ENCODE measurements at places on chromosomes 3 and 15.

- peak; percentile 26 for DNase-seq
These were observed 11.0 kb upstream of the KCNMB2 start for GRCh38 chr3:178525251-178525650.

DNA sequence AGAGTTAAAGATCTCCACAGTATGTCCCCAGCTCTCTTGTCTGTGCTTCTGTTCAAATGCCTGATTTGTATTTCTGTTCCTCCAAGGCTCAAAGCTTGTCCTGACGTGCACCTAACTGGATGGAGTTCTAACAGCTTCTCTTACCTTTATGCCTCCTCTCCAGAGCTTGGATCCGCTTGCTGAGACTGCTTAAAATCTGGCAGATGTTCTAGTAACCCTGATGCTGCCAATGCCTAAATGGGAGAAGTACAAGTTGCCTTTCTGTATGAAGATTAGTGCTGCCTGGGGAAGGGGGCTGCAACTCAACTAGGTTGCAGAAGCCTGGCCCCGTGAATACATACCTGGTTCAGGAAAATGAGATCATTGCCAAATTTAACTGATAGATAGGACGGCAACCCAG, 354.5 kb upstream of the KCNMB2 start:
- no peak for DNase-seq

DNA sequence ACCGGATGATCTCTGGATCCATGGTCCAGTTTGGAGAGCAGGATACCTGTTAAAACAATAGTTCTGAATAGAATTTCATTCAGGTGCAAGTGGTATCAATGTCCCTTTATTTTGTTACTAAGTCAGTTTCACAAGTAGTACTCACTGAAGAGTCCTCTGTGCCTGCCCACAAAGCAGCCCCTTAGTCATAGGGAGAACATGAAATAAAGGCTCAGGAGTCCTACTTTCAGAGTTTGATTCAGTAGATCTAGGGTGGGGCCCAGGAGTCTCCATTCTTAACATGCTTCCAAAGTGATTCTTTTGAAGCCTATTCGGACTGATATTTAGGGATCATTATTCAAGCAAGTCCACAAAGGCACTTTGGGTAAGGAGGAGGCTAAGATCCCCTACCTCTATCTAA, 79.8 kb upstream of the ACKR4 start:
- no peak for DNase-seq

DNA sequence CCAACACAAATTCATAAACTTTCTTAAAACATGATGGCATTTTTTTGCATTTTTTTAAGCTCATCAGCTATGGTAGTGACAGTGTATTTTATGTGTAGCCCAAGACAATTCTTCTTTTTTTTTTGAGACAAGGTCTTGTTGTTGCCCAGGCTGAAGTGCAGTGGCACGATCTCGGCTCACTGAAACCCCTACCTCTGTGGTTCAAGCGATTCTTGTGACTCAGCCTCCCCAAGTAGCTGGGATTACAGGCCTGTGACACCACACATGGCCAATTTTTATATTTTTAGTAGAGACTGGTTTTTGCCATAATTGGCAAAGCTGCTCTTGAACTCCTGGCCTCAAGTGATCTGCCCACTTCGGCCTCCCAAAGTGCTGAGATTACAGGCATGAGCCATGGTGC, 17.3 kb upstream of the USP50 start:
- no peak for DNase-seq

- DNase-seq: peak; percentile 34
These were observed 291.0 kb downstream of the TBL1XR1 start for GRCh38 chr3:176906046-176906905.

DNA sequence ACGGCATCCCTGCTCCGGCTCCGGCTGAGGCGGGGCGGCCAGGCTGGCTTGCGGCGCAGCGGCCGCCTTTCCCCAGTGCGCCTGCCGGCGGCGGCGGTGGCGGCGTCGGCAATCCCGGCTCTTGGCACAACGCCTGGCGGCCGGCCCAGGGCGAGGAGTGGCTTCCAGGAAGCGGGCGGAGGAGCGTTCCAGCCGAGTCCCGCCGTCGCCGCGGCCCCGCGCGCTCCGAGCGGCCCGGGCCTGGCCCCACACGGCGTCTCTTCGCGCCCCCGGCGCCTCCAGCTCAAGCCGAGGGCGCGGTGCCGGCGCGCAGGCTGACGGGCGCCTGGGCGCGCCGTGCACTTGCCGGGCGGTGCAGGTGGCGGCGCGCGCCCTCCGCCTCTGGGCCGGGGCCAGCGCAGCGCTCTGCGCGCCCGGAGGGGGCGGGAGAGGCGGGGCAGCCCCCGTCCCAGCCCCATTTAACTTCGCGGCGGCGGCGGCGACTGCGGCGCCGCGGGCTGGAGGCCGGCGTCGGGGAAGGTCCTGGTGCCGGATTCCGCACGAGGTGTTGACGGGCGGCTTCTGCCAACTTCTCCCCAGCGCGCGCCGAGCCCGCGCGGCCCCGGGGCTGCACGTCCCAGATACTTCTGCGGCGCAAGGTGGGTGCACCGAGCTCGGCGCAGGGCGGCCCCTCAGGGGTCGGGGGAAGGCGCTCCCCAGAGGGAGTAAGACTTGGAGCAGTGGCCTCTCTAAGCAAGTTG, at the start of gene ADAMTSL3:
Gene ADAMTSL3, plus strand, starts transcription at position 485 of the 740 bp plus-strand sequence. CDS start 1,639 bp downstream, outside the sequence.
- DNase-seq: peak; percentile 46

GRCh38 chr3:72067721-72068120, 282.8 kb upstream of the PROK2 start:
- no peak for DNase-seq

GRCh38 chr3:79672731-79673130, 95.1 kb downstream of the ROBO1 start:
- no peak for DNase-seq

GRCh38 chr3:36540888-36541518, 160.7 kb downstream of the STAC start:
- DNase-seq: peak; percentile 49

- no peak for DNase-seq
These were observed 167.9 kb downstream of the GREM1 start for GRCh38 chr15:32885713-32886112.

GRCh38 chr3:114764056-114764492, 383.0 kb downstream of the ZBTB20 start:
- no peak for DNase-seq

GRCh38 chr15:59436774-59437141, 1.2 kb upstream of the FAM81A start:
- DNase-seq: no peak

GRCh38 chr3:160376681-160377080, 22.3 kb downstream of the IFT80 start:
- DNase-seq: peak; percentile 13

- no peak for DNase-seq
These were observed 7.3 kb downstream of the VILL start for GRCh38 chr3:37997791-37998370.

GRCh38 chr3:156787926-156788663, 38.1 kb upstream of the LEKR1 start:
- DNase-seq: peak; percentile 82

DNA sequence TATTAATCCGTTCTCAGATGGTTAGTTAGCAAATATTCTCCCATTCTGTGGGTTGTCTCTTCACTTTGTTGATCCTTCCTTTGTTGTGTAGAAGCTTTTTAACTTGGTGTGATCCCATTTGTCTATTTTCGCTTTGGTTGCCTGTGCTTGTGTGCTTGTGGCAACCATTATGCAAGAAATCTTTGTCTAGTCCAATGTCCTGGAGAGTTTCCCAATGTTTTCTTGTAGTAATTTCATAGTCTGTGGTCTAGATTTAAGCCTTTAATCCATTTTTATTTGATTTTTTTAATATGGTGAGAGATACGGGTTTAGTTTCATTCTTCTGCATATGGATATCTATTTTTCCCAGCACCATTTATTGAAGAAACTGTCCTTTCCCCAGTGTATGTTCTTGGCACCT, 59.8 kb downstream of the RASA2 start:
- no peak for DNase-seq

DNA sequence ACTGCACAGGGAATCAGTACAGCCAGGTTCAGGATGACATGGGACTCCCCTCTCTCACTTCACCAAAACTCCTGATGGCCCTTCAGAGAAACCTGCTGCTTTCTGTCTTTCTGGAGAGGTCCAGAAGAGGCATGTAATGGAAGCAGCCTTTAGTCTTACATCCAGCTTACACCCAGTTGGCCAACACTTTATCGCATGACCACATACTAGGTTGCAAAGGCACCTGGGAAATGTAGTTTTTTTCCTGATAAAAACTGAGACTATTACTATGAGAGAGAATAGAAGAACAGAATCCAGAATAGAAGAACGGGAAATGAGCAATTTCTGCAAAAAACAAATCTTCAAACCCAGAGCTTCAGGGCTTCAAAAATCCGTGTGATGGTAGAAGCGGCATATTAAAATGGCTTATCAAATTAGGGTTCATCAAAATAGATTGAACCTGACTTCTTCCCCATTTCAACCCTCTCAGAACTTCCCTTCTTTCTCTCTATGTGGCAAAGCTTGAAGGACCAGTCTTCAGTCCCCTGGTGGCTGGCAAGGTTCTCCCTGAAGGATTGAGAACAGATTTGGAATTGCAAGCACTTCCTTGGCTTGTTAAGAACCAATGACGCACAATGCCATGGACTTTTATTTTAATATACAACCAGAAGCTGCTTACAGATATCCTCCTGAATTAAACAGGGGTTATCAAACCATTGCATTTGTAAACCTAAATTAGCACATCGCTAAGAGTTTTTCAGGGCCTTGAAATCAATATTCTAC, 34.4 kb downstream of the CORO2B start:
- DNase-seq: no peak

GRCh38 chr15:23616536-23616935, 31.1 kb downstream of the MAGEL2 start:
- DNase-seq: no peak

- DNase-seq: peak; percentile 90
These were observed 27.7 kb upstream of the SMAD3 start for GRCh38 chr15:67037694-67038093.

- DNase-seq: no peak
These were observed 23.1 kb downstream of the P3H2 start for GRCh38 chr3:190097617-190098016.

- DNase-seq: no peak
These were observed 2.1 kb upstream of the DYNLT2B start for GRCh38 chr3:196320137-196320536.

DNA sequence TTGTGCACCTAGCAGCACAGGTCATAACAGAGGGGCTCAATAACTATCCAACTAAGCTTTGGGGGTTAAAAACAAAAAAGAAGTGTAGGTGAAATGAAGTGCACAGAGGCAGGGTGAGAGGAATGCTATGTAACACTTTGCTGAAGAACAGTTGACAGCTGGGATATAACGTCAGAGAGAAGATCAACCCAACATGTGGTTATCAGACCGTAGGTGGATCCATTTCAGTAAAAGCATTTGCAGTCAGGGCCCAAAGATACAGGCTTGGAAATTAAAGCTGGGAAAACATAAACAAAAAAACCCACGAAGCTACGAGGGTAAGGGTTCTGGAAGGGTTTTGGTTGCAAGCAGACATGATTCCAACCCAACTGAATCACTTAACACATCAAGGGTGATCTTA, 377.5 kb upstream of the NR2F2 start:
- DNase-seq: peak; percentile 27

DNA sequence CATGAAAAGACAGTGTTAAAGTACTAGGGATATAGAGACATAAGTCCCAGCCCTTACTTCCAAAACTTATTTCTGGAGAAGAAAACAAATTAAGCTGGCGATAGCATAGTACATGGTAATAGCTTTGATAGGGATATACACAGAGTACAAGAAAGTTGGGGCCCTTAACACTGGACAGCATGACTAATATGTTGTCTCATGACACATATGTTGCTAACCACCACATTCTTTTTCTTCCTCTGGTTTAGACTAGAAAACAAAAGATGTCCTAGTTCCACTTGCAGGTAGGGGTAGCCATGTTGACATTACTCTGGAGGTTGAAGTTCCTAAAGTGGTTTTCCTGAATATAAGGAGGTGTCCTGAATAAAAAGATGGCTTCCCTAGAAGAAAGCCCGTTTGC, 75.3 kb downstream of the RFX7 start:
- DNase-seq: peak; percentile 4

DNA sequence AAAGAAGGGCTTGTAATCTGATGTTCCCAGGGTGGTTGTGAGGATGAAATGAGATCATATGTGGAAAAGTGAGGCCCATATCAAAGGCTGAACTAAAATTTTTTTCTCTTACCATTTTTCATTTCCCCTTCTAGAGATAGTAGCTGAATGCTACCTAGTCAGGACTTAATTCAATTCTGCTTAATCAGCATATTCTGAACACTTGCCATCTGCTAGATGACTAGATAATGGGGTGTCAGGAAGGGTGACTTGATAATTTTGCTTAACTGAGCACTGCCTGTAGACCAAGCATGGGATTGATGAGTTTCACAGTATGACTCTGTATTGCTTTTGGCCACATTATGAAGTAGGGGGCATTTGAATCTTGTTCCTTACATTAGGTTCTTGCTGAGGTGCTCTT, 136.2 kb downstream of the CHST2 start:
- no peak for DNase-seq

DNA sequence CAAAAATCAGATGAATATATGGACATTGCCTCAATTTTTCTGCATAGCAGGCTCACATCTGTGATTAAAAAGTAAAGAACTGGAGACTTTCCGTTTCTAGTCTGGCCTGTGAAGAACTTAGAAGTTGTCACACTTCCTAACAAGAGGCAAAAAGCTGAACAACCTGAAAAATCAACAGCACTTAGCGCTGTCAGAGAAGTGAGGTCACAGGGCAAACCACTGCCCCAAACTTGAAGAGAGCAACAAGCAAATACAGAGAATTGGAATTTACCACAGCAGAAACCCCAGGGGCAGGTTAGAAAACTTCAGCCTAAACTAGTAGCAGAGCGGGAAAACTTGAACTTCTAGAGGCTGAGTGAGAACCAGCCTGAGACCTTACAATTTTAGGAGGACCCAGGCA, 38.9 kb downstream of the CCDC54 start:
- no peak for DNase-seq

- DNase-seq: no peak
These were observed 199.1 kb downstream of the FAM43A start for GRCh38 chr3:194884649-194885315.

DNA sequence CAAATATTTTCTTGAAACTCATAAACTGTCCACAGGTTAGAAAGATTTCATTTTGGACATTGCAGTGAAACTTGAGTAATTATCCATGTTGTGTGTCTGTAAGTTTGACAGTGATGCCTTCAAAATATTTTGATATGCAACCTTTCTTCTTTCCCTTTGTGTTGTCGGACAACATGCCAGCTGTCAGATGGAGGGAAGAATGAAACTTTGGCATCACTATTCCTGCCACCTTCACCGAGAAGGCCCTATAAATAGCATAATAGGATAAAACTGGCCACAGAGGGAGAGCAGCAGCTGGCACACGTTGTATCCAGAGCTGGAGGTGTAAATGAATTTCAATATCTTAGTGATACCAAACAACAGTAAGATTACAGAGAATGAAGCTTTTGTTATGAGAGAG, 436.7 kb upstream of the CFAP20DC start:
- peak; percentile 73 for DNase-seq

GRCh38 chr3:115169808-115170207, 22.7 kb upstream of the ZBTB20 start:
- no peak for DNase-seq

DNA sequence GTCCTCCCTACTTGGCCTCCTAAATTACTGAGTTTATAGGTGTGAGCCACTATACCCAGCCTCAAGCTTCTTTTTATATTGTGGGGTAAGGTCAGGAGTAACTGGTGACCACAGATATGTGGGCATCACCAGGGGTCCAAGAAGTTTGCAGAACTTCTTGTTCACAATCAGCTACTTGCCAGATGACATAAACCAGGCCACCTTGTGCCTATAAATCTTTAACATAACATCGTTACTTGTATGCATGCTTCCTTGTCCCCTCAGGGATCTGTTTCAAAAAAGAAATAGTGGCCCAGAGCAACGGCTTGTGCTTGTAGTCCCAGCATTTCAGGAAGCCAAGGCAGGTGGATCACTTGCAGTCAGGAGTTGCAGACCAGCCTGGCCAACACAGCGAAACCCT, 115.1 kb upstream of the FAM174B start:
- DNase-seq: no peak

Data from myocyte (in vitro differentiated cells).